ENCODE measurements at places on chromosomes 12 and 14. TPM values are rescaled to one million over a fixed set of nuclear protein-coding genes. Genes with fewer than 3 reads are reported as not detected.

Gene CMTM5
- total RNA-seq, result 3.1 TPM

DNA sequence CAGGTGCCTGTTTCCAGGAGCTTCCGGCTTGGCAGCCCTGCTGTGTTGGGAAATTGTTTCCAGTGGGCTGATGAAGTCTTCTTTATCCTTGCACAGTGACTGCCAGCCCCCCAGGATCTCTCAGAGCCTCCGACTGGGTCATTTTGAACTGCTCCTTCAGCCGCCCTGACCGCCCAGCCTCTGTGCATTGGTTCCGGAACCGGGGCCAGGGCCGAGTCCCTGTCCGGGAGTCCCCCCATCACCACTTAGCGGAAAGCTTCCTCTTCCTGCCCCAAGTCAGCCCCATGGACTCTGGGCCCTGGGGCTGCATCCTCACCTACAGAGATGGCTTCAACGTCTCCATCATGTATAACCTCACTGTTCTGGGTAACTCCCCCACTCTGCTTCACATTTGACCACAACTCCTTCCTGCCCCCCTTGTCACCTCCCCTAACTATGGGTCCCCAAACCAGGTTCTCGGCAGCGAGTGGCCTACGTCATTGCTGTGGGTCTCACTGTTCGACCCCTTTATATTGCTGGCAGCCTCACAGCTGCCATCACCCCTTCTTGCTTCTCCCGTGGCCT, 2.3 kb downstream of the LAG3 start:
- no peak for DNase-seq

DNA sequence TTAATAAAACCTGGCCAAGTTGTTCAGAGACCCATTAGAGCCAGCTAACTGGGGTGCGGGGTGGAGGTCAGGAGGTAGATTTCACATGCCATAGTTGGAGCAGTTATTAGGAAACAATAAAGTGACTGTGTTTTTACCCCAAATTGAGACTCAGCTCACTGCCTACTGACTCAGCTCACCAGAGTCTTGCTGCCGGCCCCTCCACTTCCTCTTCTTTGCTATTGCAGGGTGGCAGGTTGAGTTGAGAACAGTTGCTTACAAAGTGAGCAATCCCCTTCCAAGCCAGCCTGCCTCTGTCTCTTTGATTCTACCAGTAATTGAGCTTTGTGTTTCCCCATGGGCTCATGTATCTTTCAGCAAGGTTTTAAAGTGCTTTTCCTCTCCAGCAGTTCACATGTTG, 12.9 kb downstream of the ST8SIA1 start:
- DNase-seq, result no peak

Gene AICDA
- not detected for total RNA-seq

DNA sequence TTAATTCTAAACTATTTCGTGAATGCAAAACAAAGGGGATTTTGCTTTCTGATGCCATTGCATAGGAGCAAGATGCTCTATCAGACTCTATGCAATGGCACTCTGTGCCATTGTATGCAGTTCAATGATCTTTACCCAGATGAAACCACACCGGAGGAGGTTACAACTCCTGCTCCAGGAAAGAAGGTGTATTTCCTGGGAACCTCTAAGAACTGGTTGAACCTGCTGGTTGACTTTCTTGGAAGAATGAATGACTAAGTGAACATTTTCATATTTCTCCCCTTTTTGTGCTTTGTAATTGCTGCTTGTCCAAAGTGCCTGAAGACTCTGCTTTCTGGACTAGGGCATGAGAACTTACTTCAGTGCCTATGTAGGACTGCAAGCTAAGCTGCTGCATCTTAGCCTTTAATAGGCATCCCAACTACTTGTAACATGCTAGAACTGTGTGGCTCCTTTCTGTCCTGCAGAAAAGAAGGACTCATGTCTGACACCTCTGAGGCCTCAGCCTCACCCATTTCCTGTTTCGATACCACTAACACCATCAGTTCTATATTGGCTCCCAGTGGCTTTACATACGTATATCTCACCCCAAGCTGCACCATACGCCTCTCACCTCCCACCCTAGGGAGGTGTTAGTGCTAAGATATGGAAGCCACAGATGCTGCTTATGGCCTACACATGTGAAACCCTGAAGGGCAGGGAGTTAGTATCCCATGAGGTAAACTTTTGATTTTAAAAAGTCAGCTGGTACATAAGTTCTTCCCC, 193.5 kb upstream of the CNOT2 start:
- DNase-seq, result no peak

Gene SLC35F4
- total RNA-seq, result 0.37 TPM
